ENCODE measurements at places on chromosomes 5 and 9. TPM values are rescaled to one million over a fixed set of nuclear protein-coding genes. Genes with fewer than 3 reads are reported as not detected.

NUTM2F gene
- total RNA-seq, result not detected

LAMC3 gene
- 6.6 TPM for total RNA-seq

VCAN gene
- total RNA-seq, result 49.2 TPM

PCDHB11 gene
- 0.27 TPM for total RNA-seq

RIGI gene
- total RNA-seq, result 38.9 TPM

FAM151B gene
- 4.1 TPM for total RNA-seq

DNA sequence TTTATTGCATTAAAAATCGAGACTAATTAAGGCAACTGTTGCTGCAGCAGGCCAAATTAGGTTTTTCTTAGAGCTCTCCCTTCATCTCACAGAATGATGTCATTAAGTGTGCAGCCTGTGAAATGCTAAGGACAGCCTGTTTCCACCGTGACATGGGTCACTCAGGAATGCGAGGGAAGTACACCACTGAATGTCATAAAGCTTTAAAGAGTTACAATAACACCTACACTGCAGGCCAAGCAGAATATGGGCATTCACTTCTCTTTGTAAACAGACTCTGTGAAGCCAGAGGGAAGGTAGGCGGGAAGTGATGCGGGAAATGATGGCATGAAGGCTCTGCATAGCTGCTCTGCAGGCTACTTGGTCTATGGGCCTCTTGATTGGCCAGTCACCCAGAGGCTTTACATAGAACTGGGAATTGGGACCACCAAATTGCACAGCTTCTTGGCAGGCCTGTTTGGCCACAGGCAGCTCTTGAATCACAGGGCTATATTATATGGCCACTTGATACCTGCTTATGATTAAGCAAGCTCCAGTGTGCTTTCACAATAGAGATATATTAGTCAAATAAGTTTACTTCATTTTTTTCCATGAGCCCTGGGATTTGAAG lies 28.4 kb upstream of the AOPEP start:
- DNase-seq, result no peak
- no peaks in the 10 kb centered on the region for H3K27me3 ChIP-seq
- no peak overlapping the region for H3K27ac ChIP-seq
- no peaks in the 10 kb centered on the region for H3K36me3 ChIP-seq
- no peaks in the 10 kb centered on the region for H3K4me1 ChIP-seq

- DNase-seq, result no peak
- no peaks in the 10 kb centered on the region for H3K27me3 ChIP-seq
- H3K4me1 ChIP-seq, result no peaks in the 10 kb centered on the region
Measured at GRCh38 chr5:73918791-73919221, 292.8 kb downstream of the ARHGEF28 start.

DNA sequence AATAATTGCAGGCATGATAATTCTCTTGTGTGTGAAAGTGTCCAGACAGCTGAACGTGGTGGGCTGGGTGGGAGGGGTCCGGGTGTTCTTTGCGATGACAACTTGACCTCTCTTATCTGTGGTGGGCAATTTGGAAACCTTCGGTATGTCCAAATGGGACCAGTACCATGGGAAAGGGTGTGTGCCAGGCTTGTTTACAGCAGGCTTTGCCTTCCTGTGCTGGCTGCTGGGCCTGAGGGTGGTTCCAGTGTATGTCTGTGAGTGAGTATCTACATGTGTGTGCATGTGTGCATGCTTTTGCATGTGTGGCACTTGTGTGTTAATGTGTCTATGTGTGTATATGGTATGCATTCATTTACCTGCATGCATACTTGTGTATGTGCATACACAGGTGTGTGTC lies 166.4 kb downstream of the GADD45G start:
- H3K36me3 ChIP-seq, result no peaks in the 10 kb centered on the region
- DNase-seq, result no peak
- no peak overlapping the region for H3K4me3 ChIP-seq
- no peaks in the 10 kb centered on the region for H3K27me3 ChIP-seq
- no peaks in the 10 kb centered on the region for H3K4me1 ChIP-seq

- no peaks in the 10 kb centered on the region for H3K36me3 ChIP-seq
- H3K27ac ChIP-seq, result no peak overlapping the region
- H3K4me1 ChIP-seq, result no peaks in the 10 kb centered on the region
- no peaks in the 10 kb centered on the region for H3K27me3 ChIP-seq
- DNase-seq, result no peak
Measured at GRCh38 chr5:133851521-133851920, 116.9 kb downstream of the C5orf15 start.

GRCh38 chr5:140833993-140834392 lies at the start of gene PCDHA7:
Gene PCDHA7, plus strand, starts transcription at chr5:140834269. Its CDS starts 115 bp downstream, at chr5:140834384.
- H3K36me3 ChIP-seq, result no peaks in the 10 kb centered on the region
- no peak within 1 kb of the TSS for H3K27ac ChIP-seq
- no peaks in the 10 kb centered on the region for H3K4me1 ChIP-seq
- DNase-seq, result no peak
- H3K4me3 ChIP-seq, result no peak within 1 kb of the TSS

DNA sequence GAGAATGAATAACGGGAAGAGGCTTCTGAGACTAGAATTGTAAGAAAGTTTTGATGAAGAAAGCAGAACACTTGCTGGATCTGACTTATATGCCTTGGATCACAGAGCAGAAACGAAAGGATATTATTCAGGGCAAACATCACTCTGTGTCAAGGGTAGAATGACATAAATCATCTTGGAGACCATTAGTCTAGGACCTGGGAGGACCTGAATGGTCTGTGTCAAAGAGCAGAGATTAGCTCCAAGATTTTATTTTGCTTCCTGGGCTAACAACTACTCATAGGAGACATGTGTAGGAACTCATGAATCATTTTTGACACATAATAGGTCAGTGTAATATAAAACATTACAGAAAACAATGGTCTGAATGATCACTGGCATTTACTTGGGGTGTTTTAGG lies 417.9 kb downstream of the SLCO4C1 start:
- H3K36me3 ChIP-seq, result no peaks in the 10 kb centered on the region
- H3K27me3 ChIP-seq, result no peaks in the 10 kb centered on the region
- DNase-seq, result no peak
- H3K4me3 ChIP-seq, result no peak overlapping the region
- no peaks in the 10 kb centered on the region for H3K4me1 ChIP-seq

All from transverse colon (tissue), 4 donors.